ENCODE measurements at places on chromosomes 7 and 10. TPM values are rescaled to one million over a fixed set of nuclear protein-coding genes. Genes with fewer than 3 reads are reported as not detected.

ZWINT gene
- 78.5 TPM for total RNA-seq

TMEM176A gene
- total RNA-seq: not detected

DNA sequence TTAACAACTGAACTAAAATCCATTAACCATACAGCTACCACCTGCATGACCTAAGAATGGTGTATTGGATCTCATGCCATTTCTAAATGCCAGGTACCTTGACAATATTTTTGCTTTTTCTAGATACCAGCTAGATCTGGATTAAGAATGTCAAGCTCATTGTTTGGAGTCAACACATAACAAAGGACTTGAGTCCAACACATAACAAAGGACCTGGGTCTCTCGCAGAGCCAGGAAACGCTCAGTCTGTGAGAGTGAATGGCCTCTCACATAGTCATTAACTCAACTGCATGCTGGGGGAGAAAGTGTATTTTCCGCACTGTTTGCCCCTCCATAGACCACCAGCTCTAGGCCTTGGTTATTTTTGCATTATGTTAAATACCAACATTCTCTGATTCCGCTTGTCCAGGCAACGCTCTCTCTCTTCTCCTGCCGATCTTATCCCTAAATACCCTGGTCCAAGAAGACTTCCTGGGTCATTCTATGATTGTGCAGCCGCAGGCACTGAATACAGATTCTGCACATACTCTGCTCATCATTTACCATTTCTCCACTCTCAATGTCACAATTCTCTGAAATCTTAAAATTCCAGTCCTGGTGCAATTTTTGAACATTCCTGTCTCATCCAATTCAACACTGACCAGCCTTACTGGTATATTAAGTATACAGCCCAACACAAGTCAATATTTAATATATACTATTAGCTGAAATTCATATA is 31.2 kb downstream of the ITIH5 start:
- peak; percentile 61 for DNase-seq

IGF2BP3 gene
- total RNA-seq: 106 TPM

- no peak for DNase-seq
Measured at GRCh38 chr10:48335788-48336187, 29.3 kb downstream of the MAPK8 start.

GRCh38 chr7:80827239-80827633 is 91.6 kb downstream of the SEMA3C start:
- no peak for DNase-seq

DNA sequence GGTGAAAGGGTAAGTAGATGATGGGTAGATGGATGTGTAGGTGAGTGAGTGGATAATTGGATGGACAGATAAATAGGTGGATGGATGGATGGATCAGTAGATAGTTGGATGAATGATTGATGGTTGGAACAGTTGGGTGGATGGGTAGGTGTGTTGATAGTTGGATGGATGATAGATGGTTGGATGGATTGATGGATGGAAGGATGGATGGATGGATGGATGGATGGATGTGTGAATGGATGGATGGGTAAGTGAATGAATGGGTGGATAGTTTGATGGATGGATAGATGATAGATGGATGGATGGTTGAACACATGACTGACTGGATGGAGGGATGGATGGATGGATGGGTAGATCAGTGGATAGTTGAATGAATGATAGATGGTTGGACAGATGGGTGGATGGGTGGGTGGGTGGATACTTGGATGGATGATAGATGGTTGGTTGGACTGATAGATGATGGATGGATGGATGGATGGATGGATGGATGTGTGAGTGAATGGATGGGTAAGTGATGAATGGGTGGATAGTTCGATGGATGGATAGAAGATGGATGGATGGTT is 37.0 kb downstream of the PDGFA start:
- no peak for DNase-seq

ASB10 gene
- total RNA-seq: not detected

DNA sequence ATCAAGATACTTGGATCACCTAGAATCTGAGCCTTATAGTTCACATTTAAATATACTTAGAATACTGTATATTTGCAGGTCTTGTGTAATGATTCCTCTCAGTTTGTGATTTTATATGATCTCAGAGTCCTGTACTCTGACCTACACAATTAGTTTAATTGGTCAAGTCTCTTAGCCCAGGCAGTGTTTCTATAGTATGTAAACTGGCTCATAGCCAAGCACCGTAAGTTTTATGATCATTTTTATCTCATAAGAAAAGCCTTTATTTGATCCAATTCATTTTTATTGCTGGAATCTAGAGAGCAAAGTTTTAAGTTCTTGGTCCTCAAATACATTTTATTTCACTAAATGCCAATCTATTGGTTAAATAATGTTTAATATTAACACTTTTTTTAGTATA is 242.2 kb downstream of the MALRD1 start:
- no peak for DNase-seq
